NCI-H1417 treated with DMSO at 0.1 percent for 48 hours (cell line): ENCODE measurements at places on chromosomes 5 and 9.
A peak's percentile ranks its signal among the peaks of the same experiment; 100 is the strongest.

DNA sequence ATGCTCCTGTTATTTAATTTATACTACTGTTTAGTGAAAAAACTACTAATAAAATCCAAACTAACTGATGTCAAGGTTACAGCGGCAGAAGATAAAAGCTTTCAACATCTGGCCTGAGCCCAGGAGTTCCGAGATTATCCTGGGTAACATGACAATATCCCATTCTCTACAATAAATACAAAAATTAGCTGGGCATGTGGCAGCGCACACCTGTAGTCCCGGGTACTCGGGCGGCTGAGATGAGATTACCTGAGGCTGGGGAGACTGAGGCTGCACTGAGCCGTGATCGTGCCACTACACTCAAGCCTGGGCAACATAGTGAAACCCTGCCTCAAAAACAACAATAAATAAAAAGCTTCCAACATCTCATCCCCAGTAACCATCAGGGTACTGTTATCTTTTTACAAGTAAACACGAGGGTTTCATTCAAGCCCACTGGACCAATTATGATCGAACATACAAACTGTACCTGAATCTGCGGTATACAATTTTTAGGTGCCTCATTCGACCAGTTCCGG lies 1.3 kb downstream of the RPL37 start:
- DNase-seq: no peak

DNA sequence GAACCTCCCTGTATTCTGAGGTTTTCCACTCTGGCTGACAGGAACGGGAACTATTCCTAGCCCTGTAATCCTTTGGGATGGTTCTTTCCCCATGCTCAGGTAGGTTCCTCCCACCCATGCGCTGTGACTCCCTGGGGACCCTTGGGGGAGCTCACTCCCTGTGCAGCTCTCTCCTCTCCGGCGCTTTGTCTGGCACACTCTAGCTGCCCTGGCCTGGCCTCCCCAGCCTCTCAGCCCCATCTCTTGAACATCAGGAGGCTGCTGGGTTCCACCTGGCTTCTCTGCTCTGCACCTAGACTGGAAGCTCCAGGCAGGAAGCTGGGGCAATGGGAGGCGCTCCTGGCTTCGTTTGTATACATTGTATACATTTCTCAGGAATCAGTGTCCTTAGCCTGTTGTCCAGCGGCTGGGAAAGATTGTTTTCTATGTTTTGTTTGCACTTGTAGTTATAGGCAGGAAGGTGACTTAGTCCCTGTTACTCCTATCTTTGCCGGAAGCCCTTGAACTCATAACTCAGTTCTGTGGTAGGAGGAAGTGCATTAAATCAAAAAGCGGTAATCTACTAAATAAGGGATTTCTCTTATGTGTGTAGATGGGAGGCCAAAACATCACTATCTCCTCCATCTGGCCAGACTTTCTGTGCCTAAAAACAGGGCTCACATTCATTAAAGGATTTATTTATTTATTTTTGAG lies 20.4 kb downstream of the SLC25A25 start:
- no peak for DNase-seq

DNA sequence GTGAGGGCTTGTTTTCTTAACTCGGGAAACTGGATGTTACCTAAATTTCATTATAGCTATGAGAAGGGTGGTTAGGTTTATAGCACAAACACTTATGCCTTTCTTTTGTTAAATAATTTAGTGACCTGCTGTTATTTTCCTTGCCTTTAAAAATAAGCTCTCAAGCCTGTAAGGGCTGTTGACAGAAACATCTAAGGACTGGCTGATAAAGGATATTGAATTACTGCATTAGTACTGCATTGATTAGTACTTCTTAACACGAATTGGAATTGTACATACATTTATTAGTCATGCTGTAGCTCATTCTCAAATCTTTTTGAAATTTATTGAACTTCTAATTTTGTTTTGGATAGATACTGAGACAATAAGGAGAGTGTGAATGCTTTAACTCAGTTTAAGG lies 85.1 kb upstream of the DHFR start:
- no peak for DNase-seq

DNA sequence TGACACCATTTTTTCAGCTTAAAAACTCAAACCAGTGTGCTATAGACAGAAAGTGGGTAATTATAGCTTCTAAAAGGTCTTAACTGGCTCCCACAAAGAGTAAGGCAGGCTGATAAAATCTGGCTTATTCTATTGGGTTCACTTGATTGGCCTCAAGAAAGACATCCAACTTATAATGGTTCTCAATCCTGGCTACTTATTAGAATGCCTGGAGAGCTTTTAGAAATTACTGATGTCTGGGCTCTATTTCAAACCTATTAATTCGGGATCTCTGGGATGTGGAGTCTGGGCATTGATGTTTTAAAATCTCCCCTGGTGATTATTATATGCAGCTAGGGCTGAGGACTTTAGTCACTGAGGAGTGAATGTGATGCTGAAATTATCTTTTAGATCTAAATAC lies 188.0 kb downstream of the TARS1 start:
- DNase-seq: no peak

- no peak for DNase-seq
Measured at GRCh38 chr5:38892363-38892762, 46.6 kb downstream of the OSMR start.

GRCh38 chr5:154476354-154477205 lies 1.4 kb downstream of the HAND1 start:
- no peak for DNase-seq

DNA sequence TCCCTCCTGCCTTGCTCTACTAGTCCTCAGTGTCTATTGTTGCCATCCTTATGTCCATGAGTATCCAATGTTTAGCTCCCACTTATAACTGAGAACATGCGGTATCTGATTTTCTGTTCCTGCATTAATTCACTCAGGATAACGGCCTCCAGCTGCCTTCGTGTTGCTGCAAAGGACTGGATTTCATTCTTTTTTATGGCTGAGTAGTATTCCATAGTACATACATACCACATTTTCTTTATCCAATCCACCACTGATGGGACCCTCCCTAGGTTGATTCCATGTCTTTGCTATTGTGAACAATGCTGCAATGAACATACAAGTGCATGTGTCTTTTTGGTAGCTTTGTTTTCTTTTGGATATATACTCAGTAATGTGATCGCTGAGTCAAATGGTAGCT lies 50.4 kb downstream of the FNIP1 start:
- DNase-seq: no peak

DNA sequence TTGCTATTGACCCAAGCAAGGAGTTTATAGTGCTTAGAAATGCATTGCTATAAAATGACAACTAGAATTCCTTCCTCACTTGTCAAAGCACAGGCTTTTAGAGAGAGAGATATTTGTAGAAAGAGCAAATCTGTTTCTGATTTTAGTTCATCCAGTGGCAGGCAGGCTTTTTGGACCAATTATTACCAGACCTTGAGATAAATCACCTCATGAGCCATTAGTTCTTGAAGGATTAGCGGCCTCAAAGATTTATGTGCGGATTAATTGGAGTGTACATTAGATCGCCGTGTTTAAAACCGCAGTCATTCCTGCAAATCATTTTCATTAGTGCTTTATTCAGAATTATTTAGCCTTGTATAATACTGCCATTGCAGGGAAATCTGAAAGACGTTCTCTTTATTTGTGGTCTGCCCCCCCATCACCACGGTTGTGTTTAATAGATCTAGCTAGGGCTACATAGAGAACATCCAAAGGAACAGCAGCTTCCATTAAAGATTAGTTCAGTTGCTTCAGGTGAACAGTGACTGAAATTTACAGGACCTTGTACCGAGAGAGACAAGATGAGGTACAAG lies 28.8 kb upstream of the TJP2 start:
- DNase-seq: no peak

- DNase-seq: no peak
Measured at GRCh38 chr9:137423514-137424291, 510 bp downstream of the NOXA1 start.

DNA sequence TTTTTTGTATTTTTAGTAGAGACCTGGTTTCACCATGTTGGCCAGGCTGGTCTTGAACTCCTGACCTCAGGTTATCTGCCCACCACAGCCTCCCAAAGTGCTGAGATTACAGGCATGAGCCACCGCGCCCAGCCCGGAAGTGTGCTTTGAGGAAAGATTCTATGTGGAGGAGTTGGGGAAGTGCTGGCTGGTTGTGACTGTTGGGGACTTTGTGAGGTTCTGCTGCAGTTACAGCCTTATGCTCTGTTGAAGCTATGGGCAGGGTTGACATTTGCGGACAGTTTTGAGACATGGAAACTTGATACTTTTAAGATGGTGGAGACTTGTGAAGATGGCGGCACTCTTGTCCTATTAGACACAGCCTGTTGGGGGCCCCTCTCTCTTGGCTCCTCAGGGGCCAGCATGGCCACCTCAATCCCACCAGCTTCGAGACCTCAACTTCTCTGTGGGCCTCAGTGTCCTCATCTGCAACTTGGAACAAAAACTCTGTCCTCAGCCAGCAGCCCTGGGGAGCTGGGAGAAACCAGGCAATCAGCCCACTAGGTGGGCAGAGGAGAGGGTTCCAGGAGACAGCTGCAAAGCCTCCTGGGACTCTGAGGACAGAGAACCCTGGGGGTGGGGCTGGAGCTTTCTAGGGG lies 24.9 kb downstream of the C9orf50 start:
- DNase-seq: no peak

GRCh38 chr5:113311301-113311700 lies 123.5 kb downstream of the TSSK1B start:
- no peak for DNase-seq

DNA sequence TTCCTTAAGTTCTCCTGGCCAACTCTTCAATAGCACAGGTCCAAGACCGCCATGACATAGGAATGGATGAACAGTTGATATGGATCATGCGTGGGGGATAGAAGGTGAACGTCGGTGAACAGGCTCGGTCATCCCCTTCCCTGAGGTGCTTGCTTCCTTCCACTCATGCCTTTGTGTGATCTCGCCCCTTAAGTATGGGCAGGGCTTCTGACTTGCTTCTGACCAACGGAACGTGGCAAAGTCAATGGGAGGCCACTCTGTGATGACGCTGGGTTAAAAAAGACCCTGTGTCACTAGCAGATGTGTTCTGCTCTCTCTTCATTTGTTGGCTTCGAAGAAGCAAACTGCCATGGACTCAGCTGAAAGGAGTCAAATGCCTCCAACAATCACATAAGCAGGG lies 240.5 kb upstream of the TUT7 start:
- DNase-seq: no peak

- DNase-seq: no peak
Measured at GRCh38 chr5:143752165-143752850, 59.7 kb upstream of the HMHB1 start.

- DNase-seq: no peak
Measured at GRCh38 chr9:133048595-133048994, 13.2 kb upstream of the CEL start.

DNA sequence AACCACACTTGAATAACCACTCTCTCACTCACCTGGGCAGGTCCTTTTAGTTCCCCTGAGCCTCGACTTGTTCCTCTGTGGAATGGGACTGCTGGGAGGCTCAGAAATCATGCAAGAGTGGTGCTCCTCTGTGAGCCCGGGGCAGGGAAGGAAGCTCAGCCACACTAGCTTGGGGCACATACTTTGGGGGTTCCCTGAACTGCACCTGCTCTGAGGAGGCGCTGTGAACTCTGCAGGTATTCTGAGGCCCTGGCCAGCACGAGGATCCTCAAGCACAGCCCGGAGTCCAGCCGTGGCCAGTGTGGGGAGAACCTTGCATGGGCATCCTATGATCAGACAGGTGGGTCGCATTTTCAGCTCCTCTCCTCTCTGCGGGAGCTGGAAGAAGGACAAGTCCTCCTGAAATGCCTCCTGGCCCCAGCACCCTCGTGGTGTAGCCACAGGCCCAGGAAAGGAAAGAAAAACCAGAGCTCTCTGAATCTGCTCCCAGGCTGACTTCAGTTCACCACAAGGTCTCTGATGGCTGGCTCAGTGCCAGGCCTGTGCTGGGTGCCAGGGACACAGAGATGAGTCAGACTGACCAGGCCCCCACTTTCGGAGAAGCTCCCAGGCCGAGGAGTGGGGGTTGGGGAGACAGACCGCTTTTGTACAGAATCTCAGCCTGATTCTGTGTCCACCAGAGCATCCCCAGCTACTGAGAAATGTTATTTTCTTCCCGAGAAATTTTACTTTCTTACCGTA lies 11.9 kb downstream of the GLIPR2 start:
- no peak for DNase-seq

GRCh38 chr9:77440057-77440456 lies 208.1 kb downstream of the GNA14 start:
- peak; percentile 49 for DNase-seq

DNA sequence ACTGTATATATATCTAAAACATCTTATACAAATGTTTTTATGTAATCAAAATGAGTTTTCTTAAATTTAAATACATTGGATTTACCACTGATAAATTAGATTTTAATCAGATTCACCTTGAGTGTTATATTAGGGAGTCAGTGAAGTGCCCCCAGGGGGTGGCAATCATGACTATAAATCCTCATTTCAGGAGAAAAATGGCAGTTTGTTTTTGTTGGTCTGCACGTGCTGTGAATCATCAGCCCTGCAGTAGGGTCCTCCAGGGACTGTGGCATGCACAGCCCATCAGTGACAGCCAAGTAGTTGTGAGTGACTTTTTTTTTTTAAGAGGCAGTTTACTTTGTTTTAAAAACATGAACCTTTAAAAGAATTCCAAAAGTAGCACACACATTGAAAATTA lies 65.2 kb downstream of the ZSWIM6 start:
- no peak for DNase-seq

- no peak for DNase-seq
Measured at GRCh38 chr5:131533836-131534235, 101.2 kb downstream of the RAPGEF6 start.

- DNase-seq: no peak
Measured at GRCh38 chr5:8879248-8879647, 666.6 kb downstream of the SEMA5A start.

GRCh38 chr9:121743441-121744001 lies 92.1 kb downstream of the DAB2IP start:
- DNase-seq: no peak

DNA sequence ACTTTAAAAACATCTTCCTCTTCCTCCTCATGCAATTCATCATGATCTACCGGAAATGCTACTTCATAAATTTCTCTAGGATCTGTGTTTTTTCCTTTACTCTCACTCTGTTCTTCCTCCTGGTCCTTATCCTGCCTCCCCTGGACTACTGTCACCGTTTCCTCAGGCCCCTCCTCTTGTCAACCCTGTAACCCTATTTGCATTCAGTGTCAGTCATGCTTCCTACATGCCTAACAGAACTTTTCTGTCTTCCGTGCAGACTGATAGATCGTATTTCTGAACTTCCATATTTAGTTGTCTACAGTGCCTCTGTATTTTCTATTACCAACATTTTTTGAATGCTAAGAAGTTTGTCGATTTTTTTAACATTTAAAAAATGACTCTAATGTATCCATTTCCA lies 27.3 kb downstream of the HTR4 start:
- no peak for DNase-seq

- DNase-seq: no peak
Measured at GRCh38 chr5:139847091-139847490, 51.5 kb downstream of the PSD2 start.

DNA sequence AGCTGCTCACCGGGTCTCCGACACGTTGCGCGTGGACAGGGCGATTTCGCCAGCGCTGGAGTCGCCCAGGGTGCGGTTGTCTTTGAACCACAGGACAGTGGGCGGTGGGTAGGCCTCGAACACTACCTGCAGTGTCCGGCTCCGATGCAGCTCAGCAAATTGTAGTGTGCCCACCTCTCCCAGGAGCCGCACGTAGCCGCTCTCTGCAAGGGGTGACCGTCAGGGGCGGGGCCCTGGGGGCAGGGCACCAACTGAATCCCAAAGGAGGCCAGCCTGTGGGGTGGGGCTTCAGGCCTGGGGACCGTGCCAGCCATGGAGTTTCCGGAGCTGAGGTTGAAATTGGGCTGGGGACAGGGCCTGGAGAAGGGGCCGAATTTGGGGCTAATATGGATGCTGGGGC lies 22.9 kb downstream of the PDGFRB start:
- DNase-seq: no peak

- no peak for DNase-seq
Measured at GRCh38 chr9:70263421-70263820, 4.6 kb downstream of the SMC5 start.
